Activated naive CD4-positive, alpha-beta T cell treated with anti-CD3 and anti-CD28 coated beads, Interleukin-2, amount 10 ng/mL, durations not matched to agents 5 hours and 36 hours (primary cell): ENCODE measurements at places on chromosomes 1 and 21. TPM values are rescaled to one million over a fixed set of nuclear protein-coding genes. Genes with fewer than 3 reads are reported as not detected.

The TMIGD3 gene
- total RNA-seq: not detected

The ZNF593OS gene
- total RNA-seq: not detected

The OLFML3 gene
- total RNA-seq: 0.35 TPM

The CACNA1S gene
- not detected for total RNA-seq

The LAMC2 gene
- not detected for total RNA-seq

The RGS13 gene
- not detected for total RNA-seq

The CD1E gene
- not detected for total RNA-seq
